ENCODE measurements at places on chromosomes 16 and 17.

DNA sequence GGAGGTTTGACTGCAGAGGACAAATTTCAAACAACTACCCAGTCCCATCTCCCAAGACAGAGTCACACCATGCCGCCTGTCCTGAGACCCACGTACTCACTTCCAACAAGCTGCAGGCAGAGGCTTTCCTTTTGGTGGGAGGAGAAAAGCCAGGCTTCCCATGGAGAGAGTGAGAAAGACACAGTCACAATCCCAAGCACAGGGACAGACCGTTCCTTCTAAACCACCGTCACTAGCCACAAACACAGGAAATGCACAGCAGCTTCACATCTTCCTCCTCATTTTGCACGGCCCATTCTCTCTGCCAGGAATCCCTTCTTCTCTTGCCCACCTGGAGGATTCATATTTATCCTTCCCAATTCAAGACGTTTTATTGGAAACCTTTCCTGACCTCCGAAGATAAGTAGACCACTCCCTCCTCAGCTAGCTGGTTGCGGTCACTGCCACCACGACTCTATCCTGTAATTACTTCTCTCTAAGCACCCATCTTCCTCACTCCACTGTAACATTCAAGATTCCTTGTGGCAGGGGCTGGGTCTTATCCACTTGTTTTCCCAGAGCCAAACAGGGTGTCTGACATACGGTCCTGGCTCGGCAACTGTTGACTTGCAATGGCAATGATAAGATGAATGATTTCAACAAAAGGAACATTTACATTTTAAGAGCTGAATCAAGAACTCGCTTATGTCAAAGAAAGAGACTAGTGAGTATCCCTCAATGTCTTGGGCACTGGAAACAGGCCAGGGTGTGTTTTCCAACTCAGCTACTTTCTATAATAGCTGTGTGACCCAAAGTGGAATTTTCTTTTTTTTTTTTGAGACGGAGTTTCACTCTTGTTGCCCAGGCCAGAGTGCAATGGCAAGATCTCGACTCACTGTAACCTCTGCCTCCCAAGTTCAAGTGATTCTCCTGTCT lies 87.6 kb downstream of the XYLT1 start:
- DNase-seq, result no peak

DNA sequence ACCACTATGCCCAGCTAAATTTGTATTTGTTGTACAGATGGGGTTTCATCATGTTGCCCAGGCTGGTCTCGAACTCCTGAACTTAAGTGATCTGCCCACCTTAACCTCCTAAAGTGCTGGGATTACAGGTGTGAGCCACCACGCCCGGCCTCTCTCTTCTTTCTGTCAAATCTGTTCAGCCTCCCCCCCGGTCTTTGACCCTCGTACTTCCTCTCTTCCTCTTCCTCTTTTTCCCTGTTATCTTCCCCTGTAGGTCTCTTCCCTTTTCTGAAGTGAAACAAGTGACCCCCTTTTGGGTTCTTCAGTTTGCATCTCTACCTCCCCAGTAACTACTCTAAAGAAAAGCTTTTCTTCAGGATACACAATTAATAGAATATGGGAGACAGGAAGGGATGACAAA lies 31.7 kb upstream of the DHX40 start:
- DNase-seq, result no peak

- DNase-seq, result no peak
Measured at GRCh38 chr17:75428543-75429469, 23.3 kb upstream of the GRB2 start.

DNA sequence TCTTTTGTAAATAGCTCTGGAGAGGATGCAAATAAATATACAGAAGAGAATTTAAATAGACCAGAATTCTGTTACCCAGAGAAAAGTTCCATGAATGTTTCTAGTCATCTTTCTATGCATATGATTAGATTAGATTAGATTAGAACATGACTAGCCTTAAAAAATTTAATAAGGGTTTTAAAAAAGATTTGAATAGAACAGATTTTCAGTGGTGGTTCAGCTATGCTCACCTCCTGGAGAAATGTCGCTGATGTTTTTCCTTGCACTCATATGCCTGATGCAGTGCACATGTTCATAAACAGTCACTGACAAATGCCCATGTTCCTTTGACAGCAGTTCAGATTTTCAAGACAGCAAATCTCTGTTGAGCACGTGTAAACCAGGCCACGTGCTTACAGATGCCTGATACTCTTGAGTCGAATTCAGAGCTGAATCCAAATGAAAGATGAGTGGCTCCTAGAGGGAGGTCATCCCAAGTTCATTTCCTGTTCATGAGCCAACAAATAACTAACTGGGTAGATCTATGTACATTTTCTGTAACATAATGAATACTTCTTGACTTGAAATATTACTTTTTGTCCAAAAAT lies 19.9 kb upstream of the RAB11FIP4 start:
- no peak for DNase-seq

DNA sequence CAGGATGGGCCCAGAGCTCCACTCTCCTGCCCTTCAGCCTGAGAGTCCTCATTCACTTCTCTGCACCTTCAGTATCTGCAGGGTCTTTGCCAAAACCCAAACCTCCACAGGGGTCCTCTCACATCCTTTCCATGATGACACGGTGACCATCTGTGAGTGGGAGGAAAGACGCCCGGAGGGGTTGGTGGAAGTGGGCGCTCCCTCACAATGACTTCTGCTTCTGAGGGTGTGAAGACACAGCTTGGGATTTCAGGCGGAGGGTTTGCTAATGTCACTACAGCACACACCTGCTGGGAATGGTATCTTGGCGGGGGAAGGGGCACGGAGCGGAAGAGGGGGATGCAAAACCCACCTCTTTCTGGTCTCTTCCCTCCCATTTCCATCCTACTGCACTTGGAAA lies 115.1 kb upstream of the SDK2 start:
- no peak for DNase-seq

DNA sequence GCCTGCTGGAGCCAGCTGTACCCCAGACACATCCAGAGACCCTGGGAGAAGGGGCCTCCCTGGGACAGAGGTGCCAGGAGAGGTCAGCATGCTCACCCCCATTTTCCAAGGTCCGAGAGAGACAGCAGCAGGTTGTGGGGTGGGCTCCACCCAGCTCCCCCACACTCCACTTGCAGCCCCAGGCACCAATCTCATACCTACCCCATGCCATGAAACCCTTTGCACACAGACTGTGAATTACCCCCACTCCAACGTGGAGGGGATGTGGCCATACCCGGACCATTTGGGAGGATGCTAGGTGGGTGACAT lies 34.0 kb downstream of the ZFPM1 start:
- DNase-seq, result no peak

GRCh38 chr17:49365667-49366066 lies 3.6 kb upstream of the ZNF652 start:
- no peak for DNase-seq

GRCh38 chr16:88284101-88284500 lies 98.7 kb upstream of the ZNF469 start:
- no peak for DNase-seq
